SJCRH30 (cell line): ENCODE measurements at places on chromosomes 3 and 15. TPM values are rescaled to one million over a fixed set of nuclear protein-coding genes. Genes with fewer than 3 reads are reported as not detected.

DNA sequence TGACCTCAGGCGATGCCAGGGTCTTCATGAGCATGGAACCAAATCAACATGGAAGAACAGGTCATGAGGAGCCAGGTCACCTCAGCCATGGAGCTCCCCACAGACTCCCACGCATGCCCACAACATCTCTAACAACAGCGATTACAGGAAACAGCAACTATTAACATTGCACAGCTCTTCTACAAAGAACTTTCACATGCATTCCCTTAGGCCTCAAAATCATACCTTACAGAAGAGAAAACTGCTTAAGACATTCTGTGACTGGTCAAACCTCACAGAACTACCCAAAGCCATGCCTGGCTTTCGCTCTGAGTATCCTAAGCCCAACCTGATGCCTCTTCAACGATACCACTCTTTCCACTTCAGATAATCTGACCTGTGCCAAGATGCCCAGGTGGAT is 117.8 kb downstream of the OXNAD1 start:
- no peak overlapping the region for H3K27ac ChIP-seq
- no peaks in the 10 kb centered on the region for H3K36me3 ChIP-seq
- H3K4me3 ChIP-seq: no peak overlapping the region
- H3K27me3 ChIP-seq: no peaks in the 10 kb centered on the region
- DNase-seq: no peak

GRCh38 chr3:436053-436452 is 239.5 kb downstream of the CHL1 start:
- H3K27ac ChIP-seq: no peak overlapping the region
- DNase-seq: no peak
- no peaks in the 10 kb centered on the region for H3K27me3 ChIP-seq
- H3K4me3 ChIP-seq: no peak overlapping the region

- no peak overlapping the region for H3K27ac ChIP-seq
- DNase-seq: no peak
- no peaks in the 10 kb centered on the region for H3K36me3 ChIP-seq
Measured at GRCh38 chr3:25040748-25041147, 387.3 kb upstream of the RARB start.

The RPL39L gene
- total RNA-seq: 10.3 and 16.1 TPM in 2 replicates

GRCh38 chr3:130956281-130956680 is 62.4 kb downstream of the ATP2C1 start:
- no peaks in the 10 kb centered on the region for H3K4me1 ChIP-seq
- H3K27me3 ChIP-seq: no peaks in the 10 kb centered on the region
- no peak overlapping the region for H3K4me3 ChIP-seq
